ENCODE measurements at places on chromosomes 11 and 22.
A peak's percentile ranks its signal among the peaks of the same experiment; 100 is the strongest.

DNA sequence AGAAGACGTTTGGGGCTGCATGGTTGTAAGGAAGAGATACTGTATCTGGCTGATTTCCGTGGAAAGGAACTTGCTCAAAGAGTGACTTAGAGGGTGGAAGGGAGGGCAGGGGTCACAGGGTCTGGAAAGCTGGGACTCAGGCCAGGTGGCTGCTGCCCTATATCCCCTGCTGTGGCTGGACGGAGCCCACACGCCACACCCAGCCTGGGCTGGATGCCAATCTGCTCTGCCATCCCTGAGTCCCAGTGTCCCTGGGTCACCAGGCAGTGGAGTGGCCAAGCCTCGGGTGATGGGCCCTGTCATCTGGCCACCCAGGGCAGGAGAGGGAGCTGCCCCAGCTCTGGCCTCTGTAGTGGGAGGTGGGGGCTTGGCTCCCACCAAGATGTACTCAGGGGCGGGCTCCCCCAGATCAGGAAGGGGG, 26.5 kb upstream of the KRTAP5-7 start:
- DNase-seq, result no peak

DNA sequence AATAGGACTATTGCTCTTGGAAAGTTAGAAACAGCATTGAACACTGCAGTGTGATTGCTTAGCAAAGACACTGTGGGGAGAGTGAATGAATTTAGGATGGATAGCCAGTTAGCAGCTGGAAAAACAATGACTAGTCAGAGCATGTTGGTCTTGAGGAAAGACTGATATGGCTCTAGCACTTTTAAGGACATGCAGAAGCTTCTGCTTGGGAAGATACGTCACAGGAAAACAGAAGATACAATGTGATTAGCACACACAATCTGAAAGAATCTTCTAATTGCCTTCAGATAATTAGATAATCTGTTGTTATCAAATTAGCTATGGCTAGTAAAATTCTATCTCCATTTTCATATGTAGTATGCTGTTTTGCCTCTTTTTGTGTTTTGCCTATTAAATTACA, 530.7 kb upstream of the CHORDC1 start:
- DNase-seq, result no peak

GRCh38 chr22:29072193-29072978, 449 bp upstream of the KREMEN1 start:
- peak; percentile 59 for DNase-seq

- DNase-seq, result no peak
Measured at GRCh38 chr11:125165111-125165842, 726 bp downstream of the PKNOX2 start.

DNA sequence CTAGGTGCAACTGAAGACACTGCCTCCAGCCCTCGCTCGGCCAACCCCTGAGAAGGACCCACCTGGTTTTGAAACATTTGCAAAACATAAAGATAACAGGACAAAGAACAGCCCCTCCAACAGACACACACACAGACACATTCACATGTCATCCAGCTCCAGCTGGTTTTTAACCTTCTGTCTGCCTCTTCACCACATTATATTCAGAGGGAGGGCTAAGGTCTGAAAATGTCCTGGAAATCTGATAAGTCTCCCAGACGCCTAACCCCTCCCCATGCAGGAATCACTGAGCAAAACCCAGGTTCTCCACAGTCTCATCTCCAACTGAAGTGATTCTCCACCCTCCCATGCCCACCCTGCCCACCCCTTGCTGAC, 29.4 kb downstream of the PACSIN2 start:
- DNase-seq, result no peak

- DNase-seq, result no peak
Measured at GRCh38 chr11:61571869-61572268, 9.0 kb downstream of the SYT7 start.

GRCh38 chr11:1969035-1969434, 21.9 kb downstream of the MRPL23 start:
- DNase-seq, result no peak

DNA sequence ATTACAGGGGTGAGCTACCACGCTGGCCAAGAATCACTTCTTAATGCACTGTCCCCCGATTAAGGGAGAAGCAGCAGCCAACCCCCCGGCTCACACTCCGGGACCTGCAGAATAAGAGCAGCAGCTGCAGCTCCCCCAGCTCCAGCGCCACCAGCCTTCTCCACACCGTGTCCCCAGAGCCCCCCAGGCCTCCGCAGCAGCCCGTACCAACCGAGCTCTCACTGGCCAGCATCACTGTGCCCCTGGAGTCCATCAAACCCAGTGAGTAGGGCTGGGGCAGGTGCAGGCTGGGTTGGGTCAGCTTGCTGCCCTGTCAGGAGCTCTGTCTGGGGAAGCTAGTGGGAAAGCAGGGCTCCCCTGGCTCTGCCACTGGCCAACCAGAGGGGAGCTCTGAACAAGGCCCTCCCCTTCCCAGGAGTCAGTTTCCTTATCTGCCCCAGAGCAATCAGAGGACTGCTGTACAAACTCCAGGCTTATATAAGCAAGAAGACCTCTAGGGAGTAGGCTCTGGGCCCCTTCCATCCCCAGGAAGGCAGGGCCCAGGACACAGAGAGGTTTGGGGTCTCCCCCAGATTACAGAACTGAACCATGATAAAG, 8.5 kb upstream of the SH3BP1 start:
- DNase-seq, result no peak
